ENCODE measurements at places on chromosomes 2 and 18. TPM values are rescaled to one million over a fixed set of nuclear protein-coding genes. Genes with fewer than 3 reads are reported as not detected.

- H3K4me1 ChIP-seq: no peaks in the 10 kb centered on the region
- no peaks in the 10 kb centered on the region for H3K27me3 ChIP-seq
- DNase-seq: no peak
- H3K36me3 ChIP-seq: no peaks in the 10 kb centered on the region
- no peak overlapping the region for H3K4me3 ChIP-seq
These were observed 66.7 kb upstream of the SLC39A10 start for GRCh38 chr2:195590199-195590860.

DNA sequence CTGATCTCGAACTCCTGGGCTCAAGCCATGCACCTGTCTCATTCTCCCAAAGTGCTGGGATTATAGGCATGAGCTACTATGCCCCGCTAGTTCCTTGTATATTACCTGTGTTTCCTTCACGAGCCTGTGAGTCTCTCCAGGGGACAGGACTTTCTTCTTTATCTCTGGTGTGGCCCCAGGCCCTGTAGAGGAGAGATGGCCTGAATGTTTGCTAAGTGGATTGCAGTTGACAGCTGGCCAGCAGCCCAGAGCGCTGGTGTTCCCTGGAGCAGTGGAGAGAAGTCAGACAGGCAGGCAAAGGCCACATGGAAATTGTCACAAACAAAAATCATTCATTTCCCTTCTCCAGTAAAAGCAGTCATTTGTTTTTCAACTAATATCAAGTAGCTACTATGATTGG is 17.9 kb downstream of the LPIN1 start:
- peaks cover 5% of the 10 kb centered on the region for H3K36me3 ChIP-seq
- peak; percentile 56 for DNase-seq
- no peak overlapping the region for H3K27ac ChIP-seq
- no peak overlapping the region for H3K4me3 ChIP-seq

DNA sequence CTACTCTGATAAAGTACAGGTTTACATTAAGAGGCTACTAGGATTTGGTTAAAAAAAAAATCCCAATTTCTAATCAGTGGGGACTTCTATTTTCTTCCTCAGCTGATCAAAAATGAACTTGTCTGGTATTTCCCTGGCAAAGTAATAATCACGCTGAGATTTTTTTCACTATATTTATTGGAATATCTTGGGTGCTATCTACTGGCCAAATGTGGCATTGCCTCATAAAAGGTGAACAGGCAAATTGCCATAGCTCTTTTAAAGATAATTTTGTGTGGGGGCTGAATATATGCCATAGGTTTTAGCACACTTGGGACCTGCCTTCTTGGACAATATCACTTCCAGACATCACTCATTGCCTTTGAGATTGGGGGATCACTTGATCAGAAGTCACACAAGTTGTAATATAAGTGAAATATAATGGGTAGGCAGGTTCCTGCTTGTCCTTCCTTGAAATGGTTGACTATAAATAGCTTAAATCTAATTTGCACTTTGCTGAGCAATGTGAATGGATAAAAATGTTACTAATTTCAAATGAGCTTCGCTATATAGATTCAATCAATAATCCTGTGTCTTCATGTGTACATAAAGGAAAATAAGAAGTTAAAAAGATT is 7.0 kb upstream of the NXPH2 start:
- no peak overlapping the region for H3K27ac ChIP-seq
- no peaks in the 10 kb centered on the region for H3K27me3 ChIP-seq
- H3K4me1 ChIP-seq: no peaks in the 10 kb centered on the region

Gene RNF144A
- total RNA-seq: 12.3 TPM

Gene ACMSD
- 44.0 TPM for total RNA-seq

Gene RESP18
- not detected for total RNA-seq
